Stimulated activated CD4-positive, alpha-beta T cell treated with anti-CD3 and anti-CD28 coated beads, Interleukin-4, amount 100 ng/mL, for 1 hour (primary cell): ENCODE measurements at places on chromosomes 6 and 20.

DNA sequence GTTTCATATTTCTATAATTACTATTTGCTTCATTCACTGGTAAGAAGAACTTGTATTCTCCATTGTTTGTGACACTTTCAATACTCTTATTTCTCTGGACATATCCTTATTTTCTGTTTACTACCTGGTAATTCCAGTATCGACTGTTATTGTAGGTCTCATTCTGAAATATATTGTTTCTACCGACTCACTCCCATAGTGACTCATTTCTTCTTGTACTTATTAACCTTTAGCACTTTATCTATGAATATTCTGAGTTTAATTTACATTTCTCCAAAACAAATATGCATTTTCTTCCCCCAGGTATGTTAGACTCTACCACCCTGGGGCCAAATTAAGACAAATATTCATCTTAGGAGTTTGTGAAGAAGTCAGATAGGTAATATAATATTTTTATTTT lies 164.5 kb upstream of the BTBD3 start:
- no peak for DNase-seq

GRCh38 chr6:150568560-150568959 lies 31.1 kb upstream of the PLEKHG1 start:
- no peak for DNase-seq

GRCh38 chr6:137282254-137282653 lies 63.1 kb upstream of the IFNGR1 start:
- no peak for DNase-seq

DNA sequence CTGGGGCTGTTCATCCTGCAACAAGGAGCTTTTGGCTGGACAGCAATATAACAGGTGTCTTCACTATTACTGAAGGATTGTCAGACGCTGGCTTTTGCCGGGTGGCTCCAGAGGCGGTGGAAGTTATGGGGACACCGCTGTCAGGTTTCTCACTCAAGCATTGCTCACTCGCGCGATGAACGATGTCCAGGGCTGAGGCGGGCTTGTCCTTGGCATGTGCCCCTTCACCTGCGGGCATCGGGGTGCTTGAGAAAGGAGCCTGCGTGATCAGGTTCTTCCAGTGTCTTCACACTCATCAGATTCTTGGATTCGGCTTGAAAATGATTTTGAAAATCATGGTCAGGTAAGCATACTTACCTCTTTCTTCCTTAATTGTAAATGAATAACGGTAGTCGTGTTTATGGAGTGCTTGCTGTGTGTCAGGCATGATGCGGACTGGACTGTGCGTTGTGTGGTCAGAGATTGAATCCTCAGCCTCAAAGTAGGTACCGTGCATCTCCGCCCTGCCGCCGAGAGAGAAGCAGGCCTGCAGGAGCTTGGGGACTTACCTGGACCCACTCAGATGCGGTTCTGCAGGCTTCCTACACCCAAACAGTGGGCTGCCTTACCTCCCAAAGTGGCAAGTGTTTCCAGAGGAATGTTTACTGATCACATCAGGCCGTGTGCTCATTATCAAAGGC lies 18.3 kb upstream of the PYGB start:
- no peak for DNase-seq

GRCh38 chr6:158591134-158591809 lies 31.4 kb downstream of the TMEM181 start:
- no peak for DNase-seq

DNA sequence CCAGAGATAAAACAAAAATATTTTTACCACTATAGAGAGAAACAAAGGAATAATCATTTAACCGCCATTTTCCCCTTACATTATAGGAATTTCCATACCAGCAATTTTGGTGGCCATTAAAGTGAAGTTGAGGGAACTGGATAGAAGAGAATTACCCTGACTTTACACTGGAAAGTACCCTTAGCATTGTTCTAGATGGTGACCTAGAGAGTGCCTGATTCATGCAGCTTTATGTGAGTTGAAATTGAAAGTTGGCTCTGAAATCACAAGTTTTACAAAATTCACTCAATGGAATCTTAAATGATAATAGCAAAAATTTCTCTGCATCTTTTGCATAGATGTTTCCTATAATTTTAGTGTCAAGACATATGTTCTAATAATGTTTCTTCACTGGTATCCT lies 55.7 kb upstream of the PREP start:
- no peak for DNase-seq

DNA sequence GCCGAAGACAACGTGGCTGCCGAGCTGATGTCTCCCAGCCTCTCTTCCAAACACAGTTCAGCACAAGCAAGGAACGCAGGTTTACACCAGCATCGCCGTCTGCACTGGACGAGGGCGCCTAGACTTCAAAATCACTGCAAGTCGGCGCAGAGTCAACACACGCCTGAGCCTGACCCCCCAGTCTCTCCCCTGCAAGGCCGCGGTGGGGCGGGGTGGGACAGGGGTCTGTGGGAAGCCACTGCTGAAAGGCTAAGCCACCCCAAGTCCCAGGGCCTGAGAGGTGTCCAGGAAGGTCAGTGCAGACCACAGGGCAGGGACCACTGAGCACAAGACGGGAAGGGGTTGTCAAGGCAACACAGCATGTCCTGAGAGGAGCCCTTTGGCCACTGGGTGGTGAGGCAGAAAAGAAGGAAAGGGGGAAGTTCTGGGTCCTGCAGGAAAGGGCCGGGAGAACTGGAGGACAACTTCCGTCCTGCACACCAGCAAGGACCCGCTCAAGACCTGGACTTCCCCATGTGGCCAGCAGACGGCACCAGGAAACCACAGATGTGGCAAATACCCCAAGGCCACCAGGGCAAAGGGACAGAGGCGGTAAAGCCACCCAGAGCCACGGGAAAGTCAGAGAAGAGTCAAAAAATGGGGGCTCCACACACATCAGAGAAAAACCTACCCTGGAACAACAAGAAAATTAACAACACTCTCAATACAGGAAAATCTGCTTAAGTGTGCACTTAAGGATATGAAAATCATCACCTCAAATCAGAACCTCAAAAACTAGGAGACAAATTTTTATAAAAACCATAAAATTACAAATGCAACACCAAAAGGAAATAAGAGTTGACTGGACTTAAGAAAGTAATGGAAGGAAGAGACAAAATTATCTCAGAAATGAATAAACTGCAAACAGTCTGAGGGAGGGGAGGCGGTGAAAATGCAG lies 84.8 kb downstream of the TAF4 start:
- DNase-seq: no peak

GRCh38 chr20:14245368-14245970 lies 91.9 kb downstream of the FLRT3 start:
- no peak for DNase-seq

GRCh38 chr6:158383542-158383941 lies 71.3 kb downstream of the TULP4 start:
- no peak for DNase-seq

GRCh38 chr6:14641423-14642135 lies 524.0 kb downstream of the CD83 start:
- no peak for DNase-seq

GRCh38 chr6:153787341-153787606 lies 251.8 kb upstream of the OPRM1 start:
- DNase-seq: no peak

DNA sequence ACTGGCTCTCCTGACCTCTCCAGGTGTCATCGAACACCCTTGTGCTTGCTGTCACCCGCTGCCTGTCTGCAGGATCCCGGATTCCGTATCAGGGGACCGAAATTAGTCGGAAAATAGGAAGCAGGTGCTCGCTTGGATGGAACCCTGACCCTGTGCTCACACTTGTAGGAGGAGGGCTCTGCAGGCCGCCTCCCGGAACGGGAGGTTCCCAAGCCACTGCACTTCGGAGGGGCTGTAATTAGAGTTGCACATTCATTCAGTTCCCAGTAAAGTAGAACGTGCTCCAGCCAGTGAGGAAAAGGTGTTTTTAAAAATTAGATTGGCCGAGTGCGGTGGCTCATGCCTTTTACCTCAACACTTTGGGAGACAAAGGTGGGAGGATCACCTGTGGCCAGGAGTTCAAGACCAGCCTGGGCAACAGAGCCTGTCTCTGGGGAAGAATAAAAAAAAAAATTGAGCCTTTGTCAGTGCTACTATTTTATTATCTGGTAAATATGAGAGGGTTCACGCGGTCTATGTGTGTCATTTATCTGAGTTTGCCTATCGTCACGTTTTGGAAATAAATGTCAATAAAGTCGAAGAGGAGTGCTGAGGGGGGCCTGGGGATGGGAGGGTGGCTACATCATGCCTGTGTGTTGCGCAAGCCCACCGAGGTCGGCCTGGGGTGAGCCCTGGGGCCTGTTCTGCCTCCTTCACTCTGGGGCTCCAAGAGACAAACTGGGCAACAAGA lies 1.5 kb upstream of the GMEB2 start:
- DNase-seq: peak; percentile 70
